ENCODE measurements at places on chromosomes 16 and 17.
A peak's percentile ranks its signal among the peaks of the same experiment; 100 is the strongest.

DNA sequence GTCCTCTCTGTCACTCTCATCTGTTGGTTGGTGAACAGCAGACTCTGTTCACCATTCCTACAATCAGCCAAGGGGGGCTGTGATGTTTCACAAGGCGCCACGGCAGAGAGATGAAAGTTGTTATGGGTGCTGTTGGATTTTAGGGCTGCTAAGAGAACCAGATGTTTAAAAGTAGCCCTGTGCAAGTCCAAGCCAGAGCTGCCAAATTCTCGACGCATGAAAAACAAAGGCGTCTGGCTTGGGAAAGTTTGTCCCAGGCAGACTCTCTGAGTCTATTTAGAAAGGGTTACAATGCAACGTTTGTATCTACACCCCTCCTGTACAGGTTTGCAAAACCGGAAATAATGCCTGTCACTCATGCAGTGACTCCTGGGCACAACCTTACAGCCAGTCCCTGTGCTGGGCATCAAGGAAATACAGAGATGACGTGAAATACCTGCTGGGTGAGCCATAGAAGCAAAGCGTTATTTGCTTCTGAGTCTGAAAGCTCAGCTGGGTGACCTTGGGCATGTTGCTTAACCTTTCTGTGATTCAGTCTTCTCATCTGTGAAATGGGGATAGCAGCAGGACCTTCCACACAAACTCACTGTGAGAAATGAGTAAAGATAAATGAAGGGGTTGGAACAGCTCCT lies 74.8 kb downstream of the XYLT1 start:
- no peak for DNase-seq

DNA sequence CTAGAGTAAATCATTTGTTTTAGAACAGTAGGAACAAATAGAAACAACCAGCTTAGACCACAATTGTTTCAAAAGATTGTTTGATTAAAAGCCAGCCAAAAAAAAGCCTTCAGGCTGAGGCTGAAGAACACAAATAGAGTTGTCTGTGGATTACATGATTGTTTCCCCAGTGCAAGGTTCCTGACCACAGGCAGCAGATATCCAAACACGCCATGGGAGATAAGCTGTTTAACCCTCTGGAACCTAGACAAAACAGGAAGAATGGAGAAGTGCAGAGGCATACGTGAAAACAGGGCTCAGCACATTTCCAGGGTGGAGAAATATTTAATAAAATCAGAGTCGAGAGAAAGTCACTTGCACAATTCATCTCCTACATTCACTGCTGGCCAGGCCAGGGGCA lies 21.0 kb downstream of the ATPAF2 start:
- DNase-seq: no peak

- no peak for DNase-seq
Observed at GRCh38 chr16:64295466-64295865, 826.4 kb downstream of the CDH11 start.

- DNase-seq: no peak
Observed at GRCh38 chr16:85621698-85622428, 8.7 kb downstream of the GSE1 start.

- DNase-seq: no peak
Observed at GRCh38 chr16:86748652-86749051, 170.3 kb downstream of the FOXL1 start.

GRCh38 chr17:47295037-47295873 lies 28.5 kb upstream of the EFCAB13 start:
- no peak for DNase-seq

DNA sequence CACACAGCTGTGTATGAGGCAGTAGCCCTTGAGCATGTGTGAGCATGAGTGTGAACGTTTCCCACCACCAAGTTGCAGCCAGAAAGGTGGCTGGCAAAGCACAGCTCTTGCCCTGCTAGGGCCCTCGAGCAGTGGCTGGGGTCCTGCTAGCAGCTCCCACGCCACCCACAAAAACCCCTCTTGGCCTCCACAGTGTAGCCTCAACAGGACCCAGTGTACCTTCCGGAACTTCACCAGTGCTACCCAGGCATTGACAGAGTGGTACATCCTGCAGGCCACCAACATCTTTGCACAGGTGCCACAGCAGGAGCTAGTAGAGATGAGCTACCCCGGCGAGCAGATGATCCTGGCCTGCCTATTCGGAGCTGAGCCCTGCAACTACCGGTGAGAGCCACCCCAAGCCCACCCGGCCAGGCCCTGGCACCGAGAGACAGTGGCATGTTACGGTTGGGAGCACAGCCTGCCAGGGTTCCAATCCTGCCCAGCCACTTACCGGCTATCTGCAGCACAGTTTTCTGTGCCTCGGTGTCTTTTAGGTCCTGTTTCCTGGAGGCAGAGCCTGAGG lies 53.1 kb downstream of the SCNN1B start:
- no peak for DNase-seq

- no peak for DNase-seq
Observed at GRCh38 chr16:51151961-51152663, 1.0 kb upstream of the SALL1 start.

DNA sequence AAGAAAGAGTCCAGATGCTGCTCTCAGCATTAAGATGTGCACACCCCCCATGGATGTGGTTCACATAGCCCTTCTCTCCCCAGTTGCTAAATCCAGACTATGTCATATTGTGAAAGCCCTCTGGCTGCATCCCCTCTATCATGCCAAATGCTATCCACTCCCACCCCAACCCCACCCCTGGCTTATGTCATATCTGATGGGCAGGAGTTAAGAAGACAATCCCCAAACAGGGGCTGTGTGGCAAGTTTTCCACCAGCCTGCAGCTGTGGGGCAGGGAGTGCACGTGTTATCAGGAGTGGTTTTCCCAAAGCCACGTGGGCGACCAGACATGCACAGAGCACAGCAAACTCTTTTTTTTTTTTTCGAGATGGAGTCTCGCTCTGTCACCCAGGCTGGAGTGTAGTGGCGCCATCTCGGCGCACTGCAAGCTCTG lies 10.0 kb downstream of the FAM117A start:
- no peak for DNase-seq

DNA sequence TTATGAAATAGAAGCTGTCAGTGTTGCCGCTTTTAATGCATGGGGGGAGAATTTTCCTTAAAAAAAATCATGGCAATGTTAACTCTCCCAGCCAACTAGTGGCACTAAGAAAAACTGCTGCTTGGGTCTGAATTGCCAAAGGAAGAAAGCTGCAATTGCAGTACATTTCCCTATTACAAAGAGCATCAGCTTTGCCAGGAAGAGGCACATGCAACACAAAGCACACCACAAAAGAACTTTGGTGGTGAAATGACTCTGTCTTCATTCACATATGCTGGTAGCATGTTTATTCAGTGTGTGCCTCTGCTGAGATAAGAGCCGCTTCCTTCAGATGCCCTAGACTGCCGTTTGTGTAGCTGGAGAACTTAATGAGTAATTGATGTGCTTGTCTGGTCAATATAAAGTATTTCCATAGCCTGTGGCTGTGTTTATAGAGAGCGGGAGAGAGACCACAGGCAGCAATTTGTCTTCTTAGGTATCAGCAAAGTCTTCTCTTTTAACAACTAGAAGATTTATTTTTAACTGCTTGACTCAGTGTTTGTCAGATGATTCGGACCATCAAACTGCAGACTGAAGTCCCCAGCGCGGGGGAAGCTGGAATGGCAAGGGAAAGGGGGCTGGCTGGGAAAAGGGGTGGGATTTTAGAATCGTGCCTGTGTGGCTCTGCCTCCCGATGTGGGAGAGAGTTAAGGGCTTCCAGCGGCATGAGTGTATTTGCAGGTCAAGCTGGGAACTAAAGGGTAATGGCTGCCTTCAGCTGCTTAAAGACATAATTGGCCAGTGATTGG lies 115.1 kb downstream of the MRTFB start:
- no peak for DNase-seq

GRCh38 chr17:67520916-67521774 lies 144.1 kb downstream of the PITPNC1 start:
- no peak for DNase-seq

DNA sequence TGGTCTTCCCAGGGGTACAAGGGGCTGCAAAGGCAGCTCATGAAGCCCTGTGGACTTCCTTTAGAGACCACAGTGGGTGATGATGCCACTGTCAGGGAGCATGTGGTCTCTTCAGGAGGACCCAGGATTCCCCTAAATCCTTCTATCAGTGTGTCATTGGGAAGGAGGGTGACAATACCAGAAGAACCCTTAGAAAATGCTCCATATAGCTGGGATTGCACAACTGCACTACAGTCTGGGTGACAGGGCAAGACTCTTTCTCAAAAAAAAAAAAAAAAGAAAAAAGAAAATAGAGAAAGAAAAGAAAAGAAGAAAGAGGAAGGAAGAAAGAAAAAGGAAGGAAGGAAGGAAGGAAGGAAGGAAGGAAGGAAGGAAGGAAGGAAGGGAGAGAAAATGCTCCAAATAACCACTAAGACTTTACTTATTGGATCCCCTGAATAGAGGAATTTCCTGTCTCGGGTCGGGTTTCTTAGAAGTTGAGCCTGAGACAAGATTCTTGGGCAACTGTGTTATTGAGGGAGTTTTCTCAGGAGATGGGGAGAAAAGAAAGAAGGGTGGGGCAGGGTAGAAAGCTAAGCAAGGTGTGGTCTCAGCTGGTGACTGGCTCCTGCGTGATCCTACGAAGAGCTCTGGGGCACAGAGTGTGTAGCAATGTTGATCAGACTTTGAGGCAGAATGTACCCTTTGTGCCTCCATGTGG lies 83.1 kb upstream of the DNAH9 start:
- no peak for DNase-seq

DNA sequence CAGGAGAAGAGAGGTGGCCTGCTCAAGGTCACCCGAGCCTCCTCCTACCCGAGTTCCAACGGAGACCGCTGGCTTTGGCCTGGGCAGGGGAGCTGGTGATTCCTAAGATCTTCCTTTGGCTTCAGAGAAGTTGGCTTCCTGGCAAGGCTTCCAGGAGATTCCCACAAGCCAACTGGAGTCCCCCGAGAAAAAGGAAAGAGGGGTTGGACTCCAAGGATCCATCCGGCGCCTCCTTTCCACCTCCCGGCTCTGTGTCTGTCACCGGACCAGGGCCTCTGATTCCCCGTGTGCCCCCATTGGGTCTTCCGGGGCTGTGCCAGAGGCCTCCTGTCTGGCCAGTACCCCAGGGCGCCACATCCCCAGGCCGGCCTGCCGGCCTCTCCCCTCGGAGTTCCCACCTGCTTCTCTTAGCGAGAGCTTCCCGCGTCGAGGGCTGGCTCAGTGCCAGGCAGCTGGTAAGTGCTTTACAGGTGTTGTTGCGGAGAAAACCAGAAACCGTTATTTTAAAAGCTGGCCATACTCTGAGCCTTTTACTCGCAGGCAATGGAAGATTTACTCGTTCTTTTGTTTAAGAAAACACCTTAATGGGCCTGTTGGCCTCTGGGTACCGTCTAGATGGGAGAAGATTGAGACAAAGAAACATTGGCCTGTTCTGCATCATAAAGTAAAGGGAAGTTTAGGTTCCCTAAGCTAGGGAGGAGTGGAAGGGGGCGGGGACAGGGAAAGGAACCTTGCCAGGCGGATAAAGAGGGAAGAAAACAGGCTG lies 258.4 kb upstream of the SDK2 start:
- DNase-seq: no peak

DNA sequence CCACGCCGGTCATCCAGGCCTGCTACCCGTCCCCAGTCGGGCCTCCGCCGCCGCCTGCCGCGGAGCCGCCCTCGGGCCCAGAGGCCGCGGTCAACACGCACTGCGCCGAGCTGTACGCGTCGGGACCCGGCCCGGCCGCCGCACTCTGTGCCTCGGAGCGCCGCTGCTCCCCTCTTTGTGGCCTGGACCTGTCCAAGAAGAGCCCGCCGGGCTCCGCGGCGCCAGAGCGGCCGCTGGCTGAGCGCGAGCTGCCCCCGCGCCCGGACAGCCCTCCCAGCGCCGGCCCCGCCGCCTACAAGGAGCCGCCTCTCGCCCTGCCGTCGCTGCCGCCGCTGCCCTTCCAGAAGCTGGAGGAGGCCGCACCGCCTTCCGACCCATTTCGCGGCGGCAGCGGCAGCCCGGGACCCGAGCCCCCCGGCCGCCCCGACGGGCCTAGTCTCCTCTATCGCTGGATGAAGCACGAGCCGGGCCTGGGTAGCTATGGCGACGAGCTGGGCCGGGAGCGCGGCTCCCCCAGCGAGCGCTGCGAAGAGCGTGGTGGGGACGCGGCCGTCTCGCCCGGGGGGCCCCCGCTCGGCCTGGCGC lies 2.4 kb downstream of the HIC1 start:
- no peak for DNase-seq

GRCh38 chr16:67252609-67253497 lies 4.1 kb downstream of the SLC9A5 start:
- no peak for DNase-seq

DNA sequence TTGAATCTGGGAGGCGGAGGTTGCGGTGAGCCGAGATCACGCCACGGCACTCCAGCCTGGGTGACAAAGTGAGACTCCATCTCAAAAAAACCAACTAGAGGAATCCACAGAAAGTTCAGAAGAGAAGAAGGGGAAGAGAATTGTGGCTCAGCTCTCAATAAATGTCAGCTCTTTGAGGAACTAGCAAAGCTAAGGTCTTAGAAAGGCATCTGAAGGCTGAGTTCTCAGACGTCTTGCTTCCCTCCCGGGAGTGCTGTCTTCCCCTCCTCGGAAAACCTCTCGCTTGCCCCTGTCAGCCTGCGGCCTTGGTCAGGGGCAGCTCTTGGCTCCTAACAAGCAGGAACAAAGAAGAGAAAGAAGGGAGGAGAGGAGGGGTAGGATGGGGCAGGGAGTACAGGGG lies 5.3 kb downstream of the SHPK start:
- no peak for DNase-seq

- peak; percentile 36 for DNase-seq
Observed at GRCh38 chr17:34980681-34981537, 597 bp downstream of the LIG3 start.

DNA sequence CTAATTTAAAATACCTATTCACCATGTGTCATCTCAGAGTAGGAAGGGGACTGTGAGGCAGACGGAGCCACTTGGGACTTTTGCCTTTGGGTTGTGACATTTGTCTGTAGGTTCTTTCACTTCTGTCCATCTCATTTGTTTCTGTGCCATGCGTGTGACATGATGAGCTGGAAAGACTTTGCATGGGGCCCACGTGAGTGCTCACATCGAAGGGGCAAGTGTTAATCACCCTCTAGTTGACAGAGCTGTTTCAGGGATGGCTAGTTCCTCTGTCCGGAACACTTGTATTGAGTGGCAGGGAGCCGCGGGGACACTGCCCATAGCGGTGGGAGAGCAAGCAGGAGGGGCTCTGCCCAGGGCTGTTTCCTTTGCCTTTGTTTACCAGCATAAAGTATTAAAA lies 112.0 kb downstream of the RPTOR start:
- no peak for DNase-seq

GRCh38 chr16:852451-853185 lies 52.1 kb upstream of the GNG13 start:
- no peak for DNase-seq

- no peak for DNase-seq
Observed at GRCh38 chr17:63278728-63279442, 167.2 kb downstream of the CYB561 start.

Measured in activated CD8-positive, alpha-beta memory T cell treated with anti-CD3 and anti-CD28 coated beads for 48 hours (primary cell).